Retinal pigment epithelial cell (primary cell): ENCODE measurements at places on chromosomes 7 and 10.

DNA sequence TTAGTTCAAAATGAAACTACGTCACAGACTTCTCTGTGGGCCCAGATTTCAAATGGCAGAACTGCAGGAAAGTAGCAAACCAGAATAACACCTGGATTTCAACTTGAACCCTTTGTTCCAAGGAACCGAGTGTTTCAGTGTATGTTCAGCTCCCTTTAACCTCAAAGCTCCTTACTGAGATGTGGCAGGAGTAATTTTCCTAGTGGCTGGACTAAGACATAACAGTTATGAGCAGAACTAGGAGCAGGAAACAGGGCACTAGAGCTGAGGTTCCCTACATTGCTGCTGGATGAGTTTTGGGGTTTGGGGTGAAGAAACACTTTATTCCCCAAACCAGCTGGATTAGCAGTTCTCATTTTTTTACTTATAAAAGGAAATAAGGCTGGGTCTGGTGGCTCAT lies 50.1 kb downstream of the NSUN6 start:
- no peak for DNase-seq

DNA sequence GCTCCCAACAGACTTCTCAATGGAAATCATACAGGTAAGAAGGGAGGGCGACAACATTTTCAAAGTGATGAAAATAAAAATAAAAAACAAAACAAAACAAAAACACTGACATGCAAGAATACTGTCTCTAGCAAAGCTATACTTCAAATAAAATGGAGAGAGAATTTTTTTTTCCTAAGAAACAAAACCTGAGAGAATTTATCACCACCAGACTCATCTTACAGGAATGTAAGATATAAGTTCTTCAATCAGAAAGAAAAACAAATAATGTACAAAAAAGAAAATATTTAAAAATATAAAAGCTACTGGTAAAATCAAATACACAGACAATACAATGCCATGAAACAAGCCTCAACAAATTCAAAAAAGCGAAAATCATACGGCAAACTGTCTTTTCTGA lies 113.2 kb downstream of the NRBF2 start:
- no peak for DNase-seq

DNA sequence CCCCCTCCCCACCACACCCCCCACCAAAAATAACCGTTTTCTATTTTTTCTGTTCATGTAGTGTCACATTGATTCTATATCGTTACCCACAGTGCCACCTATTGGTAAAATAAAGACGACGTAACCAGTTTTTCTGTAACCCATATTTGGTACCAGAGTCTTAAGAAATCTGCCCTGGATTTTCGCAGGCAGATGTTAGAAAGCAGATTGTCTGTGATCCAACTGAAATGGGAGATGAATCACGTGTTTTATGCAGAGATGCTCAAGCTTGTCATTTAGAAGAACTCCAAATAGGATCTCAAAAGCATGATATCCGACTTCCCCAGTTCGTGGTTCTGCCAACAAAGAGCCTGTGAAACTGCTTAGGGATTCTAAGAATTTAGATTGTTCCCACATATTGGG lies 261.1 kb upstream of the CSTF2T start:
- DNase-seq: no peak

DNA sequence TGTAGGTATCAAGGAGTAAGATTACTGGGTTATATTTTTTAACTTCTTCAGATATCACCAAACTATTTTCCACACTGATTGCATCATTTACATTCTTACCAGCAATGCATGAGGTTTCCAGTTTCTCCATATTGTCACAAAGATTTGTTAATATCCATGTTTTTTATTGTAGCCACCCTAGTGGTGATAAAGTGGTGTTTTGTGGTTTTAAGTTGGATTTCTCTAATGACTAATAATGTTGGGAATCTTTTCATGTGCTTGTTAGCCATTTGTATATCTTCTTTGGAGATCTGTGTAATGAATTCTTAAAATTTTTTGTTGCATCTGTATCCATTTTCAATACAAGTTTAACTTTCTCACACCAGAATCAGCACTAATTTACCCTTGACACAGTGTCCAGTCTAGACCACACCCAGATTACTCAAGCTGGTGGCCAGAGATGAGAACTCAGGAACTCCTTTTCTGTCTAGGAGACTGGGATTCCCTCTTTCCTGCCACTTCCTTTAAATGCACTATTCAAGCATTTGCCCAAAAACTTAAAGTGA lies 67.0 kb upstream of the PLXDC2 start:
- peak; percentile 22 for DNase-seq

GRCh38 chr7:21305455-21306235 lies 122.2 kb upstream of the SP4 start:
- DNase-seq: peak; percentile 43

GRCh38 chr10:110918643-110919348 lies at the start of gene BBIP1:
TSS of gene BBIP1 (minus strand) at chr10:110919180. CDS start at chr10:110918157, 1,023 bp downstream.
- DNase-seq: peak; percentile 99

GRCh38 chr10:99676426-99676825 lies 17.1 kb downstream of the ENTPD7 start:
- no peak for DNase-seq

DNA sequence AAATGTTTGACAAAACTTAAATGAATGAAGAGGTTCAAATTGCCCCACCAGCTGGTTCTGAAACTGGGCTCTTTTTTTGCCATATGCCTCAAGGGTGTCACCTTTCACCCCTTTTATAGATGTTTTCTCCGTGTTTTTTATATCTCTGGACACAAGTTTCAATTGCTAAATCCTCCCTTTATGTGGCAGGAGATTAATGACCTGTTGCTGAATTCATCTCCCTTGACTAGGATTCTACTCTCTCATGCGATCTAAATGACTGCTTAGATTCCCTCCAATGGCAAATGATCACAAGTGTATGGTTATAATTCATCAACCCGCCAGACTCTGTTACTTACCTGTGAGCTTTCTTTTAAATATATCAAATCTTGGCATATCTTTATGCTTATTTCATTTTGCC lies 677.0 kb upstream of the POT1 start:
- DNase-seq: no peak

GRCh38 chr10:13809427-13809826 lies 222.7 kb downstream of the PRPF18 start:
- no peak for DNase-seq

GRCh38 chr10:52261362-52261761 lies 52.7 kb upstream of the DKK1 start:
- no peak for DNase-seq

- DNase-seq: no peak
These were observed 11.4 kb downstream of the FAM241B start for GRCh38 chr10:69641261-69641980.

- DNase-seq: peak; percentile 55
These were observed 32.1 kb upstream of the NMT2 start for GRCh38 chr10:15200626-15201025.

GRCh38 chr10:23238015-23238414 lies 45.9 kb downstream of the PTF1A start:
- no peak for DNase-seq

- DNase-seq: no peak
These were observed 63.0 kb downstream of the TCERG1L start for GRCh38 chr10:131248376-131249165.

DNA sequence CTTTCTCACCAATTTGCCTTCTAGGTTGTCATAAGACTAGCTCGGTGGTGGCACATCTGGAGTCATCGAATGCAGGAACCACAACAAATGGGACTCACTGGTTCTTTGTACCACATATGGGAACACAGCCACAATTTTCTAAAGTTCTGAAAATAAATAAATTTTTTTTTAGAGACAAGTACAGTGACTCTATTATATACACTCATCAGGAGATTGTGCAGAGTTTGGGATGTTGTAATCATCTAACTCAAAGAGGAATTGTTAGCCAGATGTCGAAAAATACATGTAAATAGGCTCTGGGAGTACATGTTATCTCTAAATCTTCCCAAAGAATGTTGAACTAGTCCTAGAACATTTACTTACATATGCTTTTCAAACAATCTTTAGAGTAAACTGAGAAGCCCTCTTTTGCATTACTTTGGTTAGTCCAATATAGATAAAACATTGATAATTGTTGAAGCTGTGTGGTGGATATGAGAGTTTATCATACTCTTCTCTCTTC lies 19.6 kb upstream of the SEPTIN7 start:
- no peak for DNase-seq

DNA sequence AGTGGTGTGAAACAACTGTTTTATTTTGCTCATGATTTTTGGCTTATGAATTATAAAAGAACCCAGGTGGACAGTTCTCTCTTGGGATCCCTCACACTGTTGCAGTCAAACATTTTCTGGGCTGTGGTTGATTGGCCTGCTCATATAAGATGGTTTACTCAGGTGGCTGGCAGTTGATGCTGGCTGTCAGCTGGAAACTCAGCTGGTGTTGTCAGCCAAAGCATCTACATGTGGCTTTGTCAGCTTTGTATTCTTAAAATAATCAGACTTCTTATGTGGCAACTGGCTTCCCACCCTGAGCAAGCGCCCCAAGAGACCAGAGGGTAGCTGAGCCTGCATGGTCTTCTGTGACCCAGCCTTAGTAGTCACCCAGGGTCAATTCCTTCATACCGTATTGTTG lies 534.7 kb downstream of the NRG3 start:
- DNase-seq: no peak

- DNase-seq: no peak
These were observed 6.4 kb downstream of the ZFYVE27 start for GRCh38 chr10:97743169-97743943.

DNA sequence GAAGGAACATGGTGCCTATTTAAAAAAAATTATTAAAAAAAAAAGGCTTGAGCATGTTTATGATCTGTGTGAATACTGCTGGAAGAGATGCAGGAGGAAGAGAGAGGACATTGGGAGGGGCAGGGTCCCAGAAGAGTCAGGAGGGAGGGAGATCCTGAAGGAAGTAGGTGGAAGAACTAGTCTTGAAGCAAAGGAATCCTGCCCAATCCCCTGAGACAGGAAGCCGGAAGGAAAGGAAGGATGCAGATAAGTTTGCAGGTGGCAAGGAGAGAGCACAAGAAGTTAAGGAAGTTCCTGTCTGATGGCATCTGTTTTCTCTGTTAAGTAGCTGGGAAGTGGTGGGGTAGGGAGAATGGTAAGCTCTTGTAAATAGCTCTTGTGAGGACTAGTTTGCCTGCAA lies 318.5 kb downstream of the DOCK4 start:
- DNase-seq: no peak
